ENCODE measurements at places on chromosomes 3 and 15.

GRCh38 chr3:183131186-183131725 lies 31.3 kb downstream of the LAMP3 start:
- no peak for DNase-seq

GRCh38 chr3:9769012-9769411 lies 735 bp downstream of the CAMK1 start:
- DNase-seq = no peak

- DNase-seq = no peak
These were observed 571 bp downstream of the FES start for GRCh38 chr15:90884719-90885431.

DNA sequence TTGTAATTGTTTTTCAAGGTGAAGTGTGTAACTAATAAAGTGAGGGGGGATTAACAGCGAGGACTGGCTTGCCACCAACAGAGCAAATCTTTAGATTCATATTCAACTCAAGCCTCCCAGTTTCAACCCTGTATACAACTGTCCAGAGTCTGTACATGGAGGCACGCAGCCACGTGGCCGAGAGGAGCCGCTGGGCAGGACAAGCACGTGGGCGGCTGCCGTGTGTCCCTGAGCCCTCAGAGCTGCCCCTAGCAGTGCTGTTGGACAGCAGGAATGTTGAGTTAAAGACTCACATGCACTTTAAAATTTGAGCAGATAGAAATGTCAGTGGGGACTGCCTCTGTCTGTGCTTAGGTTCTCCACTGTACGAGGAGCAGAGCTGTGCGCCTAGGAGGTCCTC lies 29.4 kb downstream of the ASB7 start:
- DNase-seq = no peak

DNA sequence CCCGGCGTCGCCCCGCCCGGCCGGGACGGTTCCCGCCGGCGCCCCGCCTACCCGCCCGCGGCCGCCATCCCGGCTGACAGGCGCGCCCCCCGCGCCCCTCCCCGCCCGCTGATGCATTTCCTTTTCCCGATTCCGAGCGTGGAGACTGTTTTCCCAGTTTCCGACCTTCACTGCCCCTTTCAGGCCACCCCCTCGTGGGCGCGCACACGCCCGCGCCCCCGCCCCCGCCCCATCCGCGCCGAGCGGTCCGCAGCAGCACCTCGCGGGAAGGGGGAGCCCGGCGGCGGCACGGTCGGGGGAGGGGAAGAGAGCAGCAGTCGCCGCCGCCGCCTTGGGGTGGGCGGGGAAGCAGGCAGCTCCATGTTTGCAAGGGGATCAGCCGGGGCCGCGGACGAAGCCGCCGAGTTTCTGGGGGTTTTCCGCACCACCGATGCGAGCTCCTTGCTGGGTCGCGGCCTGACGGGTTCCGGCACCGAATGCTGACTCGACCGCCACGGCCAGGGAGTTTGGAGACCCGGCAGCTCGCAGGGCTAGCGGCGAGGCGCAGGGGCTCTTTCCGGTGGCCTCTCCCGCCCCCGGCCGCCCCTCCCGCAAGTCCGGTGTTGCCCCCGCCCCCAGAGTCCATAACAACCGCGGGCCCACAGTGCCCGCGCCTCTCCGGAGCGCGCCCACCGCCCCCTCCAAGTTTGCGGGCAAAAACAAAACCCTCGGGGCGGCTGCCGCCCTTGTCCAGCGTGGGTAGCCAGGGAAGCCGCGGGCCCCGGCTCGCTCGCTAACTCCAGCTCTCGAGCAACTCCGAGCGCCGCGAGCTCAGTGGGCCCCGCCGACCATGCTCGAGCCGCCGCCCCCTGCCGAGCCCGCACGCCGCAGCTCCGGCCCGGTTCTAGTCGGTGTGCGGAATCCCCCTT lies 3.2 kb upstream of the SIN3A start:
- no peak for DNase-seq

- no peak for DNase-seq
These were observed 21.4 kb upstream of the CHST2 start for GRCh38 chr3:143098032-143098764.

DNA sequence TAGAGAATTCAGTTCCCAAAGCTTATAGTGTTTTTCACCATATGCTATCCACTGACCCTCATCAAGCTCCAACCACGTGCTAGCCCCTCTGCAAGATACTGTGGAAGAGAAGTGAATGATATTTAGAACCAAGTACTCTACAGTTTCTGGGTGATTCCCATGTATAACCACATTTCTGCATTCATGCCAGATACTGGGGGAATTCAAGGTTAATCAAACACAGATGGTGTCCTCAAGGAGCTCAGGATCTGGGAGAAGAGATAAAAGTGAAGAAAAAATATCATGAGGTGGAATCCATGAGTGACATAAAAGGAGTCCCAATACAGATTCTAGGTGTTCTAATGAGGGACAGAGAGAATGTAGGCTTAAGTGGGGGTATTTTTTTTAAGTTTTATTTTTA lies 195.8 kb downstream of the FHIT start:
- no peak for DNase-seq

GRCh38 chr15:77239882-77240608 lies 169.1 kb upstream of the TSPAN3 start:
- no peak for DNase-seq

DNA sequence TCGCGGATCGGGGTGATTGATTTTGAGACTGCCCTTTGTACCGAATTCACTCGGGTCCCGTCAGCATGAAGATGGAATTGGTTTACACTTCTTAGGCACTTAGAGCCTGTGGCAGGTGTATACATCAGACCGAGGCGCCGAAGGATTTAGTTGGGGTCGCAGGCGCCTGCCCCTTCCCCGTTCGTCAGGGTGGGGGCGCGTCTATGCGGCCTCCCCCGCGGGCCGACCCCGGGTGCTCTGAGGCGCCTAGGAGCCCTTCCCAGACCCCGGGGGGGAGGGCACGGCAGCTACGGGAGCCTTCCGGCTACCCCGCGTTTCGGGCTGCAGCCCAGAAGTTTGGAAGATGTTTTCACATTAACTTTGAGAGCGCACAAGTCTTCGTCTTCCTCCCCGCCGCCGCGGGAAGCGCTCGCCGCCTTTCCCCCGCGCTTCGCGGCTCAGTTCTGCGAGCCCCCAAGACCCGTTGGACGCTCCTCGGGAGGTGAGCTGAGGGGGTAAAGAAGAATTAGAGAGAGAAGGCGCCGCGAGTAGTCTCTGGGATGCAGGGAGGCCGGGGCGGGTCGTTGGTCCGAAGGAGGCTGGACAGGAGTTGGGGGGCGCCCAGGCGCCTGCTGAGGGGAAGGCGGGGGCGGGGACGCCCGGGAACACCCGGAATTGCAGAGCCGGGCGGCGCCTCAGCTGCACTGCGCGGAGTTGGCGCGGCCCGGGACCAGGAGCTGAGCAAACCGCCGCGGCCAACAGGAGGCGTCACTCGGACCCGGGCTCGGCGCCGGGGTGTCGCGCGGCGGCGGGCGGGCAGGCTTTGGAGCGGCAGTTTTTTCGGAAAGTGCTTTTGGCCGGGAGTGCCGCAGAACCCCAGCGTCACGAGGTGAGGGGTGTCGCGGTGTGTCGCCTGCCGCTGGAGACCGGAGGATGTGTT lies 780 bp downstream of the TIPARP start:
- DNase-seq = no peak

DNA sequence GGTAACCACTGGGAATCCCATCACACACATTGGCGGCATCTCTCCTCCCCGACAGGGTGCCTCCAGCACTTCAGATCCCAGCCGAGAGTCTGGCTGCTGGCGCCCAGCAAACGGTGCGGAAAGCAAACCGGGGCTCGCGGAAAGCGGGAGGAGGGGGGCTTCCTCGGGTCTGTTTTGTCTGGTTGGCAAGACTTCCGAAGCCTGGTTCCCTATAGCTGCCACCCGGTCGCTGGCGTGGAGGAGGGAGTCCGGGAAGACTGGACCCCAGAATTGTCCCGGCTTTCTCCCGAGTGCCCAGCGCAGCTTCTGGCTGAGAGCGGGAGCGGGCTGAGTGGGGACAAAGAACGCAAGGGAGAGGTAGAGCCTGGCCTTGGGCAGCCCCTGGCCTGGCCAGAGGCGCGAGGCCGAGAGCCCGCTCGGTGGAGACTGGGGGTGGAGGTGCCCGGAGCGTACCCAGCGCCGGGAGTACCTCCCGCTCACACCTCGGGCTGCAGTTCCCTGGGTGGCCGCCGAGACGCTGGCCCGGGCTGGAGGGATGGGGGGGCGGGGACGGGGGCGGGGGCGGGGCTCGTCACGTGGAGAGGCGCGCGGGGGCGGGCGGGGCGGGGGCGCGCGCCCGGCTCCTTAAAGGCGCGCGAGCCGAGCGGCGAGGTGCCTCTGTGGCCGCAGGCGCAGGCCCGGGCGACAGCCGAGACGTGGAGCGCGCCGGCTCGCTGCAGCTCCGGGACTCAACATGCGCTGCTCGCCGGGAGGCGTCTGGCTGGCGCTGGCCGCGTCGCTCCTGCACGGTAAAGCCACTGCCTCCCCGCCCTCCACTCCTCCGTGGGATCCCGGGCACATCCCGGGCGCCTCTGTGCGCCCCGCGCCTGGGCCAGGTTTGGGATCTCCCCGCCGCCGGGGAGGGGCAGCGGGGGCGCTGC lies at the start of gene CHRNA7:
CHRNA7 (plus strand) TSS at position 654 of the 920 bp plus-strand sequence; CDS start at position 734, 80 bp downstream.
- no peak for DNase-seq

DNA sequence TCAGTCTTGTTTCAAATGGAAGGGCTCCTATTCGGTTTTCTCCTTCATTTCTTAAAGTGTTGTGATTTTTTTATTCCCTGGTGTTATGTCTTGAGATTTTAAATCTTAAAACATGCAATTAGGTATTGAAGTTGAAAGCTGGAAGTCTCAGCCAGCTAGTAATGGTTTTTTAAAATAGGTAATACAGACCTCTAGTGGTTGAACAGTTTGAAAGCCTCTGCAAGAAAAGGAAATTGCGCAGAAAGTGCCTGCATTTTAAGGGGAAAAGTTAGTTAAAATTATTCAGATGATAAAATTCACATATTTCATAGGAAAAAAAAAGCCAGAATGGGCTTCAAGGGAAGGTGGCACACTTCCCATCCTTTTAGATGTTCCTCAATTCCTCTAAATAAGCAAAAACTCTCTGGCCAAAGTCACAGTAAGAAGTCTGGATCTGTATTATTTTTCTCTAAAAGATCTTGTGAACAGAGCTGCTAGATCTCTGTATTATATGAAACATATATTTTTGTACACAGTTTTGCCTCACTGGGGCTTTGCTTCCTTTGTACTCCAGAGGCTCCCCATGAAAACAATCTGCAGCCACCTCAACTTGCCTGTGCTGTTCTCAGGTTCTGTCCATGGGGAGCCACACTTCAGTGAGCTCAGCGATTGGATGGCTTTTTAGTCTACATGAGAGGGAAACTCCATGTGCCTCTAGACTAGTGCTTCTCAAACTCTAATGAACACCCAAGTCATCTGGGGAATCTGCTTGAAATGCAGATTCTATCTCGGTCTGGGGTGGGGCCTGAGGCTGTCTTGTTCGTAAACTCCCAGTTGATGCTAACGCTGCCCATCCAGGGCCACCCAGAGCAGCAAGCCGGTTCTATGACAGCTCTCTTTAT lies 21.5 kb downstream of the AGTR1 start:
- no peak for DNase-seq

- DNase-seq = no peak
These were observed 328.4 kb upstream of the UMPS start for GRCh38 chr3:124401843-124402242.

All from LNCaP clone FGC (cell line).